ENCODE measurements at places on chromosomes 3 and 15. TPM values are rescaled to one million over a fixed set of nuclear protein-coding genes. Genes with fewer than 3 reads are reported as not detected.

- DNase-seq, result no peak
Observed at GRCh38 chr3:176523114-176523513, 674.2 kb downstream of the TBL1XR1 start.

The MST1R gene
- total RNA-seq, result 1.2 TPM

GRCh38 chr3:155629056-155629455 lies 115.8 kb downstream of the PLCH1 start:
- no peak for DNase-seq

The SCN11A gene
- total RNA-seq, result 0.08 TPM

The IL1RAP gene
- total RNA-seq, result 6.8 TPM

The CDC25A gene
- 1.1 TPM for total RNA-seq

DNA sequence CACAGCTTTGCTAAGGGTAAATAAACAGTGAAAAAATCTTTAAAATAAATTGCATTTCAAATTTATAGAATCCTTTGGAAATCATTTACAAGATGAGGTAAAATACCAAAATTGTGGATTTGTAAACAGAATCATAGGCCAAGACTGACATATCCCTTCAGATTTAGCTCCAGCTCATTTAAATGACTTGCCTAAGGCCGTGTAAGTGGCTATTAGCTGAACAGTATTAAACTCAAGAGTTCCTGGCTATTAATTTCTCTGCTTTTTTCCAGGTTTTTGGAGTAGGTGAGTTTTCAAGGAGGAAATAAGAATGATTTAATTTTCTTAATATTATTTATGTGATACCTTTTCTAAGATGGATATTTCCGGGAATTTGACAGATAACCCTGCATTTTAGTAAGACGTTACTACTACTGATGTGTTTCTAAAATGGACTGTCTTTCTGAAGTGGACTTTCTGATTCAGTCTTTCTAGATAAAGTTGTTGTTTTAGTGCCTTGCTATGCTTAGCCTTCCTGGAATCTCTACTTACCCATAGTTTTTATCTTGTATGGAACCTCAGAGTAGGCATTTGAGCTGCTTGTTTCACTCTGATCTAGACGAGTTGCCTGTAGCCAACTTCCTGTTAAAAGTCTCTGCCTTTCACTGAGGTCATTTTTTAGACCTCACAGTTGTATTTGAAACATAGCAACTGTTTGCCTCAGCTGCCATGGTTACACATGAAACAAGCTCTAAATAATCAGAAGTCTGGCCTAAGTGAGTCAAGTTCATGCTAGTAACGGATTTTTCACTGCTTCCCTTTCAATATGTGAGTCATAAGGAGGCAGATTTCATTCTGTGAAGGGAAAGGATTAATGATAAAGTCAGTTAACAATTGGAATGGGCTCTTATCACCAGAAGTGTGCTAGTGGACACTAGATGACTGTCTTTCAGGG lies 127.0 kb downstream of the KLHL25 start:
- no peak for DNase-seq

The PCLAF gene
- 1.1 TPM for total RNA-seq

- no peak for DNase-seq
Observed at GRCh38 chr15:88894348-88894818, 961 bp downstream of the HAPLN3 start.

The CCR9 gene
- not detected for total RNA-seq

- DNase-seq, result no peak
Observed at GRCh38 chr3:23209747-23210487, 6.8 kb downstream of the UBE2E2 start.

The ISLR gene
- 13.8 TPM for total RNA-seq

DNA sequence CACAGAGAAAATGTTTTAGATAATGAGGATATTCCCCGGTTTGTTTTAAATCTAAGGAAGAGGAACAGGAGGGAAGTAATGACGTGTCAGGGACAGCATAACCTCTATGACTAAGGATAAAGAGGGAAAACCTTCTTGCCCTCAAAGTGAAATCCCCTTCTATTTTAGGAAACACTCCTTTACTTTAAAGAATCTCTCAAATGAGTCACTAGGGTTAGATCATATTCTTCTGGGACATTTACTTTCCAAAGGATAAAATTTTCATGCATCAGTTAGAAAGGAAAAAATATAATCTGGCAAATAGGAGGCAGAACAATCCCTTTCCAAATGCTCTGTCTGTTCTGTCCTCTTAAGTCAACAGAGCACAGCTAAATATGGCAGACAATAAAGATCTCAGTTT lies 43.2 kb upstream of the UBE2E2 start:
- no peak for DNase-seq

- DNase-seq, result no peak
Observed at GRCh38 chr3:140748-141330, 55.7 kb upstream of the CHL1 start.

GRCh38 chr15:72591361-72591760 lies 63.1 kb upstream of the GOLGA6B start:
- no peak for DNase-seq

GRCh38 chr3:196813903-196814302 lies 53.8 kb upstream of the SENP5 start:
- no peak for DNase-seq

- no peak for DNase-seq
Observed at GRCh38 chr3:49942651-49943050, 2.7 kb downstream of the RBM6 start.

DNA sequence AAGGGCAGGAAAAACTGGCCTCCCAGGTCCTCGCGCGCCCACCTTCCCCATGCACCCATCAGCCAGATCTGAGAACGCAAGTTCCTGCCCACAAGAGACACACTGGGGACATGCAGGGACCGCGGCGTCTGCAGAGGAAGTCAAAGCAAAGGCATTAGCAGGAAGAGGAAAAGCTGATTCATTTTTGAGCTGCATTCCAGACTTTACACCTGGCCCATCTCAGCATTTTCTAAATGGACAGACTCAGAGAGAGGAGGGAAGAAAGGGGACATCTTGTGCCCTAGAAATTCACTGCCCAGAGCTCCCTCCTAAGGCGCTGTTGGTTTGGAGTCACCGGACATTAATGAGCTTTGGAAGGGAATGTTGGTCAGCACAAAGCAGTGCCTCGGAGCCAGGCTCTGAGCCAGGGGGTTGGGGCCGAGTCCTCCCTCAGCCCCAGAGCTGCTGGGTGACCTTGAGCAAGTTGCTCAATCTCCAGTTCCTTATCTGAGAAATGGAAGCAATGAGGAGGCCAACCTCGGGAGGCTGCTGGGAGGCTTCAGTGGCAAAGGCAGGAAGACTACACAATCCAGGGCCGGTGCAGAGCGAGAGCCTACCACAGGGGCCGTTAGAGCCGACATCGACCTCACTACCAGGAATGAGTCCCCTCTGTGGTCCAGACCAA lies 150.5 kb upstream of the IQSEC1 start:
- peak; percentile 81 for DNase-seq

GRCh38 chr3:159818997-159819500 lies 169.6 kb upstream of the IL12A start:
- DNase-seq, result no peak

DNA sequence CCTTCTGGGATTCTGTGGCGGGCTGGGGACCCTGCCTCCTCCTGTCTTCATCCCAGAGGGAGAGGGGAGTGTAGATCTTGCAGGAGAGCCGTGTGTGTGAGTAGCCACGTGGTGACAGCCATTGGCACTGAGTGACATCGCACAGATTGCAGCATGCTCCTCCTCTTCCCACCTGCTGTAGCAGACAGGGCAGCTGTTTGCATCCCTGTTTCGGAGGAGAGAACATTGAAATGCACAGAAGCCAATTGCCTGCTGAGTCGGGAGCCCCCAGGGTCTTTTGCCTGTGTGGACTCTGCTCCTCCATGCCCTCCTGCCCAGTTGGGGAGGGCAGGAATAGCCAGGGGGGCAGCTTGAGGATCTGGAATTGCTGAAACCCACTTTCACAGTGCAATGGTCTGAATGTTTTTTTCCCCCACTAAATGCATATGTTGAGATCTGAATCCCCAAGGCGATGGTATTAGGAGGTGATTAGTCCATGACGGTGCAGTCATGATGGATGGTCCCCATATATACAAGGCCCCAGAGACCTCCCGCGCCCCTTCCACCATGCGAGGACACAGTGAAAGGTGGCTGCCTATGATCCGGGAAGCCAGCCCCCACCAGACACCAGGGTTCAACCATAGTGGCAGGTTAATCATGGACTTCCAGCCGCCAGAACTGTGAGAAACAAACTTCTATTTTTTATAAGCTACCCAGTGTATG lies 66.8 kb downstream of the CHRNA7 start:
- no peak for DNase-seq

- DNase-seq, result no peak
Observed at GRCh38 chr3:190169243-190169642, 48.5 kb upstream of the P3H2 start.

DNA sequence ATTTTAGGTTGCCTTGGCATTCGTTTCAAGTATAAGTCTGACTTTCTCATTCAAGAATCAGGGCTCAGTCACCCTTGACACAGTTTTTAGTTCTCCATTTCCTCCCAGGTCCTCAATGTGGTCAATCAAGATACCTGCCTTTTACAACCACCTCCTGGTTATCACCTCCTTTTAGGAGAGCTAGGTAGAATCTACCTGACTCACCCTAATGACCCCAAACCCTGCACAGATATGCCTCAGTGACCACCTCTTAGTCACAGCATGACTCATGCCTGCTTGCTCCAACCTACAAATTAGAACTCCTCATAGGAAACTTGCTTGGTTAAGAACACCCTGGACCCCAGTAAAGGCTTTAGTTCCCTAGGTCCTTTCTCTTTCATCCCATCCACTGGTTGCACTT lies 22.5 kb downstream of the DMXL2 start:
- no peak for DNase-seq

- DNase-seq, result no peak
Observed at GRCh38 chr3:114650808-114651207, 357.0 kb downstream of the TIGIT start.

The SPINT1 gene
- 2.0 TPM for total RNA-seq

DNA sequence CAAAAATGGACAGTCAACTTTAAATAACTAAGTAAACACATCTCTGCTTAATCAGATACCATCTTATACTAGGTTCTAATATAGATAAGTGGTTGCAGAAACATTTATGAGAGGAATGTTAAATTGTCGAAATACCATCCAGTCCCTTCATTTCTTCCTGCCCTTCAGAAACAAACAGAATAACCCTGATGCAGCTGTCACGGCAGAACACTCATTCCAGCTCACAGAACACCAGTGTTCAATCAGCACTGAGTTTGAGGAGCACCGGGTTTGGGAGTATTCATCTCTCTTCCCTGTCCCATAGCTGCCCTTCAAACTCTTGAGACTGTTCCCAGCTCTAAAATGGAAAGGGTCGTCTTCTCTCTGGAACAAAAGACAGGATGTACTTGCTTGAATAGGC lies 61.1 kb upstream of the TSEN2 start:
- no peak for DNase-seq

The CNTN6 gene
- not detected for total RNA-seq

The EDC3 gene
- total RNA-seq, result 13.5 TPM

- DNase-seq, result no peak
Observed at GRCh38 chr3:158794936-158795518, 6.8 kb upstream of the MFSD1 start.

GRCh38 chr3:128496602-128497304 lies 3.8 kb upstream of the GATA2 start:
- peak; percentile 72 for DNase-seq

- no peak for DNase-seq
Observed at GRCh38 chr15:63586790-63587189, 10.4 kb upstream of the FBXL22 start.

The ZIC1 gene
- total RNA-seq, result not detected

DNA sequence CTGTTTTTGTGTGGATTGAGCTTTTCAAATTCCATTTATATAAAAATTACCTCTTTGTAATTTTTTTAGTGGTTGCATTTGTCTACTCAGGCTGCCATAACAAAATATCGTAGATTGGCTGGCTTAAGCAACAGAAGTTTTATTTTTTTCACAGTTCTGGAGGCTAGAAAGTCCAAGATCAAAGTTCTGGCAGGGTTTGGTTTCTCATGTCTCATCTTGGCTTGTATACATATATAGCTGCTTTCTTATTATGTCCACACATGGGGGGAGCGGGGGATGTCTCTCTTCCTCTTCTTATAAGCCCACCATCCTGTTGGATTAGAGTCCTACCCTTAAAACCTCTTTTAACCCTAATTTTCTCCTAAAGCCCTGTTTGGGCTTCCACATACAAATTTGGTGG lies 28.5 kb downstream of the MGA start:
- no peak for DNase-seq

GRCh38 chr15:29677871-29678461 lies 144.3 kb downstream of the TJP1 start:
- DNase-seq, result no peak

- DNase-seq, result no peak
Observed at GRCh38 chr15:72463702-72464101, 10.4 kb upstream of the ARIH1 start.

GRCh38 chr3:169241630-169241990 lies 421.9 kb downstream of the MECOM start:
- DNase-seq, result no peak

The GP9 gene
- total RNA-seq, result not detected

- DNase-seq, result no peak
Observed at GRCh38 chr3:123503203-123503602, 54.3 kb upstream of the ADCY5 start.

The ANXA2 gene
- 212 TPM for total RNA-seq

GRCh38 chr3:46501702-46502101 lies 3.9 kb downstream of the RTP3 start:
- no peak for DNase-seq

The CLDN18 gene
- not detected for total RNA-seq

- DNase-seq, result no peak
Observed at GRCh38 chr15:65638681-65639089, 16.9 kb downstream of the SLC24A1 start.

DNA sequence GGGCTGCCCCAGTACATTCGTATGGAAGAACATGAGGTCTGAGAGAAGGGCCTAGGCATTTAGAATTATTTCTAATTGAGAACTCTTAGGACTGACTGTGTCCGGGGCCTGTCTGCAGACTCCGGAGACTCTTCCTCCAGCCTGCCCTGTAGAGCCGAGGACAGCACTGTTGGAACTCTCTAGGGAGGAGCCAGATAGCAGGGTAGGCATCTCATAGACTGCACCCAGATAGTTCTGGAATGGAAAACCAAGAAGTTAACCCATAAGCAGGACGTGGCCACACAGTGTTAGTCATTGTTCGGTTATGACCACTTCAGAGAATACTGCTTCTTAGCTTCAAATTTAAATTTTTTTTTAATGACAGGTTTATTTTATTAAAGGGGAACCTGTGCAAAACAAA lies 59.5 kb downstream of the SNRK start:
- no peak for DNase-seq

GRCh38 chr3:104717828-104718196 lies 648.9 kb upstream of the ALCAM start:
- DNase-seq, result no peak

- no peak for DNase-seq
Observed at GRCh38 chr3:14225421-14225820, 46.8 kb downstream of the LSM3 start.

The TMC3 gene
- not detected for total RNA-seq

- DNase-seq, result no peak
Observed at GRCh38 chr3:195591852-195592251, 8.1 kb upstream of the APOD start.

DNA sequence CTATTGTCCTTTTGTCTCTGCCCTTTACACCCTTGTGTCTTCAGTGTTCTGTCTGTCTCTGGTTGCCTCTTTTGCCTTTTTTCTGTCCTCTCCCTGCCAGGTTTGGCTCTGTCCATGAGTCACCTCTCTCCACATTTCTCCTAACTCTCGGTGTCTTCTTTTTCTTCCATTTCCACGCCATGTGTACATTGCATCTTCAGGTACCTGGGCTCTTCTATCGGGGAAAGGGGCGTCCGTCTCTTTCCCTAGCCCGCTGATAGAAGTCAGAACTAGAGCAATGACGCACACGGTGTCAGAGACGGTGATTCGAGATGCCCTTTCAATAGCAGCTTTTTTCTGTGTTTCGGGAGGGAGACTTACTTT lies 641 bp downstream of the OPA1 start:
- no peak for DNase-seq
